ENCODE measurements at places on chromosomes 4 and X.
A peak's percentile ranks its signal among the peaks of the same experiment; 100 is the strongest.

GRCh38 chr4:164095313-164096110 lies 601.0 kb downstream of the TMA16 start:
- no peak for DNase-seq

DNA sequence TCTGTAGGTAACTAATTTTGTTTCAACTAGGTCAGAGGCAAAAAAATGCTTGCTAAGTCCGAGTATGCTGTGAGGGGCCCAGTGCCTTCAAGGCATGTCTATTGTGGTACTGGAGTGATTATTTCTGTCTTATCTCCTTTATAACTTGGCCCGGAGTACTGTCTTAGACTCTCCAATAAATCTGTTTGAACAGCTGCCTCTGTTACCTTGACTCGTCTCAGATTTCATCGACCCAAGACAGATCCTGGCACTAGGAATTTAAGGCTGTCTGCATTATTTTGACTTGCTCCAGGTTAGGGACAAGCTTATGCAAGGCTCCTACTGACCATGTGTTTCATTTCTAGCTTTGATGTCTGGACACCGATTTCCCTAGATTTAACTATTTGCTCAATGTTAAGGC lies 41.1 kb upstream of the NKAP start:
- peak; percentile 60 for DNase-seq

DNA sequence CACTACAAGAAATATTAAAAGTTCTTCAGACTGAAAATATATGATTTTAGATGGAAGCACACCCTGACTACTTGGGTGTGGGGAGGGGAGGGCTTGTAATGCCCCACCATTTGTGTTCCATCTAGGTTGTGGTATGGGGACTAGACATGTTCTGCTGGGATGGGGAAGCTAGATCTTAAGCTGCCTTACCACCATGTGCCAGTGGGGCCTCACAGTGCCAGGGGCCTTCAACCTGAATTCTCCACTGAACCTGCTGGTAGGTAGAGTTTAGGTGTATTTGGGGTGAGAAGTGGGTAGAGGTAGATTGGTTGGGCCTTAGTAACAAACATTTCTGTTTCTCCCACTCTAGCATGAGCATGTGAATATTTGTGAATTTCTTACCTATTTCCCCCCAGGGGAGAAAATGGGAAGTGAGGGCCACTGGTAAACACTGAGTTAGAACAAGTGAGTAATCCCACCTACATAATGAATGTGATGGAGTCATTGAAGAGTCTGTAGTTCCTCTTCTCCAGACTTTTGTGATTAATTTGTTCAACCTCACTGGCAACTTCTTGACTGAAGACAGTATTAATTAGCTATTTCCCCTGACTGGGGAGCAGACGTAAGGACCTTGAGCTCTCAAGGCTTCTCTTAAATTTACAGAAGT lies 44.0 kb downstream of the BRCC3 start:
- DNase-seq: no peak

- no peak for DNase-seq
Measured at GRCh38 chrX:4661771-4662170, 948.3 kb upstream of the PRKX start.

- no peak for DNase-seq
Measured at GRCh38 chrX:54172455-54172854, 10.6 kb downstream of the FAM120C start.

DNA sequence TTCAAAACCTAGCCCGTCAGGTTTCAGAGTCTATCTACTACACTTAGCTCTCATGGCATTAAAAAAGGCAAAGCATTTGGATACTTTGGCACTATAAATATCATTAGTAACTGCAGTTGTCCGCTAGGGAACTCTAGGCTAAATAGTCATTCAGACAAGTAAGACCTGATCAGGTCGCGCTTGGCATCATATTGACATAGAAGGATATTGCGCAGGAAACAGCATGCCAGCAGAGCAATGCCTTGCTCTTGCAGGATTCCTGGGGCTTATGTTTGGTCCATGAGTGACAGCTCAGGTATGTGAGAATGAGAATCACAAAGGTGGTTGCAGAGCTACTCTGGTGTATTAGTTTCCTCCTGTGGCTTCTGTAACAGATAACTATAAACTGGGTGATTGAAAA lies 62.7 kb downstream of the KDM6A start:
- no peak for DNase-seq
